Mucosa of descending colon (tissue), 3 donors: ENCODE measurements at places on chromosomes 1 and 21.

GRCh38 chr1:45530632-45531135 is 9.0 kb upstream of the PRDX1 start:
- no peak for DNase-seq

GRCh38 chr1:155934936-155935590 is 850 bp upstream of the KHDC4 start:
- DNase-seq: peak; percentile 31

DNA sequence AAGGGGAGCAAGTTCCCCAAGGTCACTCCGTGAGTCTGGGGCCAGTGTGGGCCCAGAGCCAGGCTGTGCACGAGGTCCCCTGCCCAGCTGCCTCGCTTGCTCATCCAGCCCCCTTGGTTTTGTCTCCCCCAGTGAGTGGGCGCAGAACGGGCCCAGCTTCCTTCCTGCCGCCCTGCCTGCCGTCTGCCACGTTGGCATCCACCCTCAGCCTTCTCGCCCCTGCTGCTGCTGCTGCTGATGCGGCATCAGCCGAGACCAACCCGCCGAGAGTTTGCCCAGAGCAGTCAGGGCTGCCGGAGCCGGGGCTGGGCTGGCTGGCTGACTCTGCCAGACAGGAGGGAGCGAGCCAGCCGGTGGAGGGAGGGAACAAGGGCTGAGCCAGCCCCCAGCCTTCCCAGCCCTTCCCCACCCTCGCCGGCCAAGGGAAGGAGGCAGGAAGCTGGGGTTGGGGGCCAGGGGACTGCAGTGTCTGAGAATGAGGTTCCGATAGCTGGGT is 31.4 kb upstream of the WASF2 start:
- DNase-seq: no peak

- DNase-seq: no peak
Observed at GRCh38 chr1:177849130-177849529, 120.7 kb downstream of the SEC16B start.

DNA sequence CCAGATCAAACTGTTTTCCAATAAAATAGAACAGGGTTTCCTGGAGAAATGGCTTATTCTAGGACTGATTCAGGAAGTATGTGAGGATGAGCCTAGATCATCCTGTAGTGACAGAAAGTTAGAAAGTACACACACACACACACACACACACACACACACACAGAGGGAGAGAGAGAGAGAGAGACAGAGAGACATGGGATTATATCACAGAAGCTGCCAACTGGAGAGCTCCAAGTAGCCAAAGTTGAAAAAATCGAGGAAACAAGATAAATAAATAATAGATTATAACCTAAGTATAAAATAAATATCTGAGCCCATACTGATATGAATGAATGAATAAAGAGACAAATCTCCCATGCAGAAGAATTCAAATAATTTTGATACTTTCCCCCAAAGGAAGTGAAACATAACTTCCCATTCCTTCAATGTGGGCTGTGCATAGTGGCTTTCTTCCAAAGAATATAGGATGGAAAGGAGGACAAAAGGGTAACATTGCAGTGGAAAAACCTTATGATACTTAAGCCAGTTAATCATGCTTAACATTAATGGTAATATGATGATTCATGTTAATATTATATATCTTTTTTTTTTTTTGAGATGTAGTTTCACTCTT is 171.6 kb downstream of the NTPCR start:
- DNase-seq: no peak

GRCh38 chr21:25682382-25682781 is 43.3 kb downstream of the JAM2 start:
- DNase-seq: no peak

DNA sequence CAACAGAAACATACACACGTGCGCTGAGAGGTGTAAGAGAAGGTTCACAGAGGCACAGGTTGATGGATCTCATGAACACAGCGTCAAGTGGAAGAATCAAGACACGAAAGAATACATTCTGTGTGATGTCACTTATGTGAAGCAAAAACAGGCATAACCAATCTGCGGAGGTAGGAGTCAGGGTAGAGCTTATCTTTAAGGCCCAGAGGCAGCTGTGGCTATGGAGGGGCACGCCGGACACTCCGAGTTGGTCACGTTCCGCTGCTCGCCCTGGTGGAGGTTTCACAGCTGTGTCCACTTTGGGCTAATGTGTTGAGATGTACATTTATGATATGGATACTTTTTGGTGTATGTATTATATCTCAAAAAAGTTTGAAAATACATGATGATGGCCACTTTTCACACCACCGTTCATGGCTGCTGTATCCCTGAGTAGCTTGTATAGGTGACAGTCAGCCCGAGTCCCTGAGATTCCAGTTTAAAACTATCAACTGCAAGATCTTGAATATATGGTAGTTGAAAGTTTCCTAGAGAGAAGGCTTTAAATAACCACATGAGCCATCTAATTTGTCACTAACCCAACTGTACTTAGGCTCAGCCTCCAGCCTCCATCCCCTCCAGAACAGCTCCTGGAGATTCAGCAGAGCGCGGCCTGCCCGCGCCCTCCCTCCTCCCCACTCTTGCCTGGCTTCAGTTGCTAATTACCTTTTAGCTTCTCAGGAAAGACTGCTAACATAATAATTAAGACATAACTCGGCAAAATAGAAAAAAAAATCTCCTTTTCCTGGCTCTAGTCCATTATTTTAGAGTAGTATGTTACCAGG is 6.7 kb upstream of the ADARB1 start:
- DNase-seq: no peak

DNA sequence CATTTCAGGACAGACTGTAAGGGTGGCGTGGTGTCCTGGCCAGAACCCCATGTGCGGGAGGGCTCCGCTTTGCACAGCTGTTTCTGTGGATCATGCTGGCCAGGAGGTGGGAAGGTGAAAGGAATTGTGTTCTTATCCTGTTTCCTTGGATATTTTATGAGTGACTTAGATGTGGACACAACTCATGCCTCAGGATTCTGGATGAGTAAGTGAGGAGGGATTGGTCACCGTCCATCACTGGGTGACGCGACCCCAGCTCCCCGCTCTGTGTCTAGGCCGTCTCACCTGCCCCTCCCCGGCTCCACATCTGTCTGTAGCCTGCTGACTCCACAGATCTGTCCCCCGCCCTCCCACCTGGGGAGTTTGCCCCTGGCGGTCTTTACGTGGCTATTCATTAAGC is 48.8 kb downstream of the PIK3CD start:
- no peak for DNase-seq

GRCh38 chr1:212045981-212046380 is 10.4 kb downstream of the DTL start:
- DNase-seq: no peak

DNA sequence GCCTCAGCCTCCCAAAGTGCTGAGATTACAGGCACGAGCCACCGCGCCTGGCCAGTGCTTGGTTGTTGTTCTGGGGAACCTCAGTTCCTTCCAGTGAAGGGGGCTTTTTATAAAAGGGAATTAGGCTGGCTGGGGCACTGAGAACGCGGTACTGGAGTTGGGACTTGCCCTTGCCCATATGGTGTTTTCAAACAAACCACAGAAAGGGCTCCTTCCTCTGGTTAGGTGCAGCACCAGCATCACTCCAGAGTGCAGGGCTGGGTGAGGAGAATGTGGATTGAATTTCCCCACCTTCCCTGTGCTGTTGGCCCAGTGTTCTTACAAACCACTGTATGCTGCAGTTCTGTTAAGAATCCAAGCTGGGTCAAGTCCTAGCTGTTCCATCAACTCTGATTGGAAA is 5.3 kb downstream of the MAN1C1 start:
- DNase-seq: no peak

GRCh38 chr1:27087371-27088220 is 67.3 kb downstream of the SLC9A1 start:
- no peak for DNase-seq

DNA sequence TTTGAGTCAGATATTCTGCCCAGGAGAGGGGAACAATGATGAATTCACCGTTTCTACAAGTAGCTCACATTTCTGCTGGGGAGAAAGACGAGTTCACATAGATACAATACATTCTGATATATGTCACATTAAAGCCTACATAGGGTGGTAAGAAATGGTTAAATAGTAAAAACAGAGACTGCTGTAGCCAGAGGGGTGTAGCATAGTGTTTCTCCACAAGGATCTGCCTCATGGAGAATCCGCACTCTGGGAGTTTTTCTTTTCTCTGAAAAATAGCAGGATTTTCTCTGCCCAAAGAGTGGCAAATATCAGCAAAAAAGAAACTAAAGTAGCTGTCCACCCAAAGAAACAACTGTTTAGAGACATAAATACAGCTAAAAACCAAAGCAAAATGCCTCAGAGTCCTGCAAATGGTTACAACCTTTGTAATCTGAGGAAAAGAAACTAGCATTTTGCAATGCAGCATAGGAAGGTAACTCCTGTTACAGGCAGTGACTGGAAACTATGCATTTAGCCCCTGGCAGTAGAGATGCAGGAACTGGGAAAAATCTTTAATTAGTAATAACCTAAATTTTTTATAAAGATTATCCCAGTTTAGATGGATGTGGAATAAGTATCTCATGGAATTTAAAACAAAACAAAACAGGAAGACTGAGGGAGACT is 1126.7 kb upstream of the ADGRL2 start:
- no peak for DNase-seq

GRCh38 chr1:65985393-65986066 is 192.8 kb downstream of the PDE4B start:
- DNase-seq: no peak

- no peak for DNase-seq
Observed at GRCh38 chr1:33222381-33222780, 33.9 kb upstream of the ZNF362 start.

DNA sequence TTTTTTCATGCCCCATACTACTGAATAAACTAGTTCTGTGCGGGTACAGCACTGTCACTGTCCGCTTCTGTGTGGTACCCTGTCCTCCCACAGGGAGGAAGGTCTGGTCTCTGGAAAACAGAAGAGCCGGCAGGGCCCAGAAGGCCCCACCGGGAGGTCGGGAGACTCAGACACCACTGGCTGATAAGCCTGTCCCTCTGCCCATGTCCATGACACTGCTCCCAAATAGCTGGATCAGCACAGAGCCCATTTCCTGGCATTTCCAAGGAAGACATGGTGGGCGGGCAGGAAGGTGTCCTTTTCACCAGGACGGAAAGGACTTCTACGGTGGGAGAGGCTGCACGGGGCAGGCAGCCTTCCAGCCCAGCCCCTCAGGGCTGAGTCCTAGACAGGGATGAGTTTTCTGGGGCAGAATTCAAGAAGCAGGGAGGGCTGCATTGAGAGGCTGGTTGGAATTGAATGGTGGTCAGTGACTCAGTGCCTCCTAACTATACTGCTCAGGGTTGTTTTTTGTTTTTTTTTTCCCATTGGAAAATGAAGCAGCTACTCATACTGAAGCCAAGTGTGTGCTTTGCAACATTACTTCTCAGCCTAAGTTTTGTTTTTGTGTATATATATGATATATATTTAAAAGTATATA is 7.1 kb downstream of the PSRC1 start:
- DNase-seq: no peak

DNA sequence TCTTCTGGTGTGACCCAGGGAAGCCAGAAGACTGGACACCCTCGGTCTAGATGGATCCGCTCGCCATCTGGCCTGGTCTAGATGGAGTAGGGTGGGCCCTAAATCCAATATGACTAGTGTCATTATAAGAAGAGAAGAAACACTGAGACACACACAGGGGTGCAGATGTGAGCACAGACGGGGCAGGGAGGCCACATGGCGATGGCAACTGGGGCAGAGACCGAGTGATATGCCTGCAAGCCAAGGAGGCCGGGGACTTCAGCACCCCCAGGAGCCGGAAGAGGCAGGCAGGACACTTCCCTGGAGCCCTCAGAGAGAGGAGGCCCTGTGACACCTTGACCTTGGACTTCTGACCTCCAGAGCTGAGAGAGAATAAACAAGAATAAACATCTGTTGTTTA is 5.6 kb upstream of the TFF3 start:
- DNase-seq: no peak

GRCh38 chr1:5972198-5972520 is 20.1 kb downstream of the NPHP4 start:
- no peak for DNase-seq

DNA sequence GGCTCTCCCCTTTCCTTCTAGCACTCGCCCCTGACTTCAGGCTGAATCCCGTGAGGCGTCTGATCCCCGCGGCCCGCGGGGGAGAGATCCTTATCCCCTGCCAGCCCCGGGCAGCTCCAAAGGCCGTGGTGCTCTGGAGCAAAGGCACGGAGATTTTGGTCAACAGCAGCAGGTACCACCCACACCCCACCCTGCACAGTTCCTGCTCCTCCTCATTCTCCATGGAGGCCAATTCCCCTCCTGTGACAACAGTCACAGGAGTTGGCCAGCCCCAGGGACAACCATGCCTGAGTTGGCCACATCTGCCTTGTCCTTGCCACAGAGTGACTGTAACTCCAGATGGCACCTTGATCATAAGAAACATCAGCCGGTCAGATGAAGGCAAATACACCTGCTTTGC is 20.0 kb downstream of the TMEM81 start:
- DNase-seq: no peak

DNA sequence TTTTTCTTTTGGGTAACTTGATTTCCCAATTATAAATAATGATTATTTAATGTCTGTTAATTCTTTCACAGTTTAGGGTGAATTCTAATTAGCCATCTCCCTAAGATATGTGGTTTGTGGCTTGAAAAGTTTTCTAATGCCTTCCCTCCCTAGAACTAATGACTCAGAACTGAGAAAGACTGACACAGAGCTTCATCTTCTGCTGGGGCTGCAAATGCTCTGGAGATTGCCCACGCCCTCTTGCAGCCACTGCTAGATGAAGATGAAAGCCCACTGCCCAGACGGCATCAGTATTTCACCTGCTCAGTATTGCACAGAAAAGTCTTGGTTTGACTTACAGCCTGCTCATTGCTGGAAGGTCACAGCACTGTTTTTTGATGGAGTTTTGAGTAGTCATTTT is 101.5 kb downstream of the ST6GALNAC3 start:
- DNase-seq: no peak

DNA sequence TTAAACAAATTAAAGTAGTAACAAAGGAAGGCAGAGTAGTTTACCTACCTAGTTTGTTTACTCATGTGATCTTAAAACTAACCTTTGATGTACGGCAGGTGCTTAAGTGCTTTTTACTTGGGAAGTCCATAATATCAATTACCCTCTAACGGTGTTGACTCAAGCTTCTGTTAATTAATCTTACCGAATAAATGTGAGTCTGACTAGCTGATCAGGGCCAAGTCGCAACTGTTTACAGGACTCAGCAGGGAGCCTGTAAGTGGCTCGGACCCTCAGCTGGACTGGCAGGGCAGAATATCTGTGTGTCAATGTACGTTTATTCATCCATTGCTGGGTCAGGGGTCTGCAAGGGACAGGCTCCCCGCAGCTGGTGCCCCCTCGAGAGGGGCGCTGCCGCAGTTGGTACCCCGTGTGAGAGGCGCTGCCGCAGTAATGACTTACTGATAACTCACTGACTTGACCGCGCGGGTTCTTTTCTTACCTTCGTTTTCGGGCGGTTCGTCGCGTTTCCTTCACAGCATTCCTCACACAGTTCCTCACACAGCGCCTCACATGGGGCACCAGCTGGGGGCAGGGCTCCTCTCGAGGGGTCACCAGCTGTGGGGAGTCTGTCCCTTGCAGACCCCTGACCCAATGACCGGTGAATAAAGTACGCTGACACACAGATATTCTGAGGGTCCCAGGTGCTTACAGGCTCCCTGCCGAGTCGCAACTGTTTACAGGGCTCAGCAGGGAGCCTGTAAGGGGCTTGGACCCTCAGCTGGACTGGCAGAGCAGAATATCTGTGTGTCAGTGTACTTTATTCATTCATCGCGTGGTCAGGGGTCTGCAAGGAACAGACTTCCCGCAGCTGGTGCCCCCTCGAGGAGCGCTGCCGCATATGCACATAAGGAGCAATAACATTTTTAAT is 3.0 kb downstream of the FMO1 start:
- peak; percentile 53 for DNase-seq
